SIG-M5 (cell line): ENCODE measurements at places on chromosomes 2 and 18.

DNA sequence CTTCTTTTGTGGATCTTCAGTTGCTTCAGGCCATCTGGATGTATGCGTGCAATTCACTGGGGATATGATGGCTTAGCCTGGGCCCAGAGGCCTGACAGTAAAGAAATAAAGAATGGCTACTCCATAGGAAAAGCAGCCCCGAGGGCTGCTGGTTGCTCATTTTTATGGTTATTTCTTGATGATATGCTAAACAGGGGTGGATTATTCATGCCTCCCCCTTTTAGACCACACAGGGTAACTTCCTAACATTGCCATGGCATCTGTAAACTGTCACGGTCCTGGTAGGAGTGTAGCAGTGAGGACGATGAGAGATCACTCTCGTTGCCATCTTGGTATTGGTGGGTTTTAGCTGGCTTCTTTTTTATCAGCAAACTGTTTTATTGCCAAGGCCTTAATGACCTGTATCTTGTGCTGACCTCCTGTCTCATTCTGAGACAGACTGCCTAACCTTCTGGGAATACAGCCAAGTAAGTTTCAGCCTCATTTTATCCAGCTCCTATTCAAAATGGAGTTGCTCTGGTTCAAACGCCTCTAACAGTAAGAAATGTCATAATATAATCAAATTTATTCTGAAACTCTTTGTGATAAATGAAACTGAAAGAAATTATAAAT is 60.5 kb downstream of the DSEL start:
- DNase-seq: no peak

- DNase-seq: no peak
These were observed 308.1 kb downstream of the TMX3 start for GRCh38 chr18:68406761-68407160.

DNA sequence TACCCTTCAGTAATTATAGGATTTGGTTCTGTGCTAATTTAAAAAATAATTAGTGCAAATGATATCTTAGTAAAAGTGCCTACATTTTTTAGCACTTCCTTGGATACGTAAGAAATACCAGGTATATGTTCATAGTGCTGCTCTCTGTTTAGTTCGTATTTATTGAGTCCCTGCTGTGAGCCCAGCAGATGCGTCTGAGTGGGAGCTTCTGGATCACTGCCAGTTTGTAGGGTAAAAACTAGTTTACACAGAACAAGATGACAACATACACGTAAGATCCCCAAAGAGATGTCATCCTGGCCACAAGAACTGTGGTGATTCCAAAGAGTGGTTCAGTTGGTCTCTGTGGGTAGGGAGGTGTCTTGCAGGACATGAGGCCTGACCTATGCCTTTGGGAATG is 103.2 kb downstream of the CTIF start:
- DNase-seq: no peak

- DNase-seq: no peak
These were observed 100.5 kb upstream of the ITPRID2 start for GRCh38 chr2:181790716-181791649.

DNA sequence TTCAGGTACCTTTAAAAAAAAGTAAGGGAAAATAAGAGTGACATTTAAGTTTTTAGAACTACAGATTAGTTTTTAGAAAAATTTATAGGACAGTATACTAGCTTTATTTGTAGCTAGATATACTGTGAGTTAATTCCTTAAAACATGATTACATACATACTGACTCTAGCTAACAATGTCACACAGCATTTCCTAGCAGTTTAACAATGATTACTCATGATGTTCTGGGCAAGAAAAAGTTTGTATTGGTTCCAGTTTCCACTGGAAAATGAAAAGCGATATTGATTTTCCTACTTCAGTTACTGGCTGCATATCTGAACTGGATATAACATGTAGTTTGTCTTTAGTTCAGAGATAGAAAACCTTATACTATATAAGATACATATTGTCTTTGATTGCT is 19.4 kb downstream of the SLC39A6 start:
- DNase-seq: no peak

GRCh38 chr2:142290931-142291330 is 160.1 kb upstream of the LRP1B start:
- DNase-seq: no peak

DNA sequence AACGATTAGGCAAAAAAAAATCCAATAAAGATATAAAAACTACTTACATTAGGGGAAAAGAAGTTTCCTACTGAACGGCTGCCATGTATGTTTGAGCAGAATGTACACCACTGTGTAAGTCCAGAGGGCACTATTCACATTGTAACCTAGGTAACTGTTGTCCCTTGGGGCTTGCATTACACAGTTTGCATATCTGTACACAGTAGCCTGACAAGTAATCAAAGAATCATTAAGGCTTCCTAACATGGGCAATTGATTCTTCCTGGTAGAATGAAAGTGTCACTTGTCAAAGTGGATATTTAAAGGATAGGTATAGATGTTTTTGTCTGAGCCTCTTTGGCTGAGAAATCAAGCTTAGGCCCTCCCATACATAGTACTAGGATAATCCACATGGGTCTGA is 39.1 kb downstream of the PLEK start:
- DNase-seq: no peak

GRCh38 chr18:55731594-55732042 is 143.6 kb upstream of the TCF4 start:
- no peak for DNase-seq

DNA sequence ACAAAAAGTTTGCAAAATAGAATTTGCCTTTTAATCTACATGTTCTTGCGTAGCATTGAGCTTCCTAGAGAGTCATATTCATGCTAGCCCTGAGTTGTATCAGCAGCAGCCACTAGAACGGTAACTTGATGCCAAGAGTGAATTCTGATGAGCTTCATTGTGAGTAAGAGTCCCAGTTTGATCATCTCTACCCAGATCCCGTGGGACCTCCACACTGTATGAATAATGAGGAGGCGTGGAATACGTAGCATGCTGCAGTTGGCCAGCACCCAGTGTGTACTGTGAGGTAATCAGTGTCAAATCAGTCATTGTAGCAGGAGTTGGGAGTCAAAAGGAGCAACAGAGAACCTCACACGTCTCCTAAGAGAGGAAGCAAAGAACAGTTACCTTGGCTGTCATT is 197.9 kb downstream of the NEDD4L start:
- no peak for DNase-seq

- no peak for DNase-seq
These were observed 9.6 kb upstream of the ALS2 start for GRCh38 chr2:201790291-201790690.

- peak; percentile 64 for DNase-seq
These were observed 1.4 kb upstream of the MARCO start for GRCh38 chr2:118940486-118941120.

DNA sequence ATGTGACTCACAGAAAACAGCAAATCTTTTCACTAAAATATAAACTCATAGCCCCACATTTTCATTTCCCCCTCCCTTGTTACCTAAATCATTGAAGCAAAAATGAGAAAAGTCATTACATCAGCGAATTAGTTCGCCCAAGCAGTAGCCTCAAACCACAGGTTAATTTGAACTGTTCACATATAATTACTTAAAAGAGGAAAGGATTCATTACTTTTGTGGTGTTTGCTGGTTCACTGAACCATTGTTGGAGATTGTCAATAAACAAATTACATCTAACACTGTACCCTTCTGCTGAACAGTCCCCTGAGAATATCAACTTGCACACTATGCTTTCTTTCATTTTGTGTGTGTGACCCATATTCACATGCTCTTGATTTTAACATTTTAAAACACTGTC is 238.7 kb downstream of the ERBB4 start:
- DNase-seq: no peak

- no peak for DNase-seq
These were observed 995.1 kb upstream of the DDX18 start for GRCh38 chr2:116819355-116819754.

- no peak for DNase-seq
These were observed 2.8 kb upstream of the PROM2 start for GRCh38 chr2:95271381-95271971.

GRCh38 chr18:9714266-9715087 is 6.4 kb downstream of the RAB31 start:
- no peak for DNase-seq

GRCh38 chr18:77131652-77132368 is 773 bp downstream of the MBP start:
- no peak for DNase-seq

- no peak for DNase-seq
These were observed 34.7 kb downstream of the SPTBN1 start for GRCh38 chr2:54490863-54491262.

- no peak for DNase-seq
These were observed 258.5 kb downstream of the ALK start for GRCh38 chr2:29662861-29663260.

- no peak for DNase-seq
These were observed 19.2 kb downstream of the PMS1 start for GRCh38 chr2:189803431-189803830.

- no peak for DNase-seq
These were observed 43.2 kb downstream of the CYB5A start for GRCh38 chr18:74248595-74248994.

- DNase-seq: no peak
These were observed 41.9 kb downstream of the FOSL2 start for GRCh38 chr2:28434600-28434989.

GRCh38 chr2:23508066-23508390 is 123.0 kb downstream of the KLHL29 start:
- DNase-seq: no peak

DNA sequence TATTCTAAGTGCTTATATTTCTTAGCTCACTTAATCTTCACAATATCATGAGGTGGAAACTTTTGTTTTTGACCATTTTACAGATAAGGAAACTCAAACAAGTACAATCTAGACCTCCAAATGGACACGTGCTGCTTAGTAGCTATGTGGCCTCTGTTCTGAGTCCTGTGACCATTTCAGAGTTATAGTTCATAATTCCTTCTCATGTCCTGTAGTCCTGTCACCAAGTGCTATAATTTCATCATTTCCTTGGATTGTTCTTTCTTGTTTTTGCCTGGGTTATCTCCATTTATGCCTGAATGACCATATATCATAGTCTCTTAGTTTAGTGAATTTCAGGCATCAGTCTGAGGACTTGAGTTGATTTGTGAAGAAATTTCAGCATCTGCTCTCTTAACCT is 91.7 kb downstream of the NUP35 start:
- no peak for DNase-seq

- DNase-seq: no peak
These were observed 169.4 kb downstream of the FSHR start for GRCh38 chr2:48984922-48985321.

DNA sequence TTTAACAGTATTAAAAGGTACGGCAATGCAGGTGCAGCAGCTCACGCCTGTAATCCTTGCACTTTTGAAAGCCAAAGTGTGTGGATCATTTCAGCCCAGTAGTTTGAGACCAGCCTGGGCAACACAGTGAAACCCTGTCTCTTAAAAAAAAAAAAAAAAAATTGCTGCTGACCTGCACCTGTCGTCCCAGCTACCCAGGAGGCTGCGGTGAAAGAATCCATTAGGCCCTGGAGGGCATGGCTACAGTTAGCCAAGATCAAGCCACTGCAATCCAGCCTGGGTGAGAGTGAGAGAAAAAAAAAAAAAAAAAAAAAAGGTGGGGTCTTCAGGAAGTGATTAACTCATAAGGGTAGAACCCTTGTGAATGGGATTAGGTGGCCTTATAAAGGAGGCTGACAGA is 12.8 kb downstream of the CUL3 start:
- no peak for DNase-seq

GRCh38 chr18:63979409-63979920 is 9.6 kb downstream of the SERPINB8 start:
- DNase-seq: no peak

DNA sequence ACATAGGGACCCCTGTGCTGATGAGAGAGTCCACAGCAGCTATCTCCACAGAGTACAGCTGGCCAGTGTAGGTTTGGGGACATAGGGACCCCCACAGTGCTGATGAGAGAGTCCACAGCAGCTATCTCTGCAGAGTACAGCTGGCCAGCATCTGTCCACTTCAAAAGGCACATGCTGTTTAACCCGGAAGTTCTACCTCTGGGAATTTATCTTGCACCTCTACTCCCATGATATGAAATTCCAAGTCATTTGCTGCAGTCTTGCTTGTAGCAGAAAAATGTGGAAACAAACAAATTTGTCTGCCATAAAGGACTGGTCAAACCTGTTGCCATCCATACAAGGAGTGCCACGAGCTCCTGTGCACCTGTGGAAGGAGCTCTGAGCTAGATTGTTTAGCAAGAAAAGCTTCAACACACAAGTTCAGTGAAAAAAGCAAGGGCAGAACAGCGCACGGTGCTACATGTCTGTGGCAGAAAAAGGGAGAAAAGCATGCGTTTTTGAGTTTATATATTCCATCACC is 33.1 kb downstream of the LRRFIP1 start:
- DNase-seq: no peak

DNA sequence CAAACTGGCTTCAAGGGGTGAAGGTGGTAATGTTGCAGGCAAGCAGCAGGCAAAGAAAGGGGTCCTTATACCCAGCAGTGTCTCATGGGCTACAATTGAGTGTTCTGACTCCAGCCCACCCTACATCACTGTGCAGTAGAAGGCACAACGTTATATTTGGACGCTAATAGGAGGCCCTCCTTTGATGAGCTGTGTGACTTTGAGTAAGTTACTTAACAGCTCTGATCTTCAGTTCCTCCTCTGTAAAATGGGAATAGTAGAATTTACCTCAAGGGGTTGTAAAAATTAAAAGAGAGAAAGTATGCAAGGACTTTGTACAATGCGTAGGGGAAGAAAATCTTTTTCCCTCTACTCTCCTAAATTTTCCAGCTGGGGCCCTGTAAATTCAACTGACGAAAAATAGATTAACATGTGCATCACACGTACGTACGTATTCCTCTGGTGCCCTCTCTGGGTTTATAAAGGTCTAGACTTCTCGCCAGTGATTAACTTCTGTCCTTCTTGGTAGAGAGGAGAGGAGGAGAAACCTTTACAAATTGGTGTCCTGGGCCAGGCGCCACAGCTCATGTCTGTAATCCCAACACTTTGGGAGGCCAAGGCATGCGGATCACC is 57.6 kb upstream of the REL start:
- no peak for DNase-seq

GRCh38 chr2:9196637-9197036 is 10.0 kb upstream of the ASAP2 start:
- DNase-seq: no peak

DNA sequence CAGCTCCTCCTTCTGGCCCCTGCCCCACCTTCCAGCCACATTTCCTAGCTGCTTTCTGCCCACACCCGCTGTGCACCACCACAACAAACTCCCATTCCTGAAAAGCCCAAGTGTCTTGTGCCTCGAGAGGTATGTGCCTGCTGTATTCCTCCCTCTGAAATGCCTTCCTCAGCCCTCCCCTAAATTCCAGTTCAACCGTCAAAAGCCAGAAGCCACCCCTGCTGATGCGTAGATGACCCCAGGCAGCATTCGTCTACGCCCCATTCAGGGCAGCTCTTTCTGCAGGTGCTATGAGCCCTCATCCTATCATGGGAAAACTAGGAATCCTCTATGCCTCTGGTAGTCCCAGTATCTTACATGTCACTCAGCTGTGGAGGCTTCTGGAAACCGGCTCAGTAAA is 71.7 kb downstream of the DNMT3A start:
- DNase-seq: no peak
